Erythroblast (primary cell): ENCODE measurements at places on chromosomes 11 and 22.

DNA sequence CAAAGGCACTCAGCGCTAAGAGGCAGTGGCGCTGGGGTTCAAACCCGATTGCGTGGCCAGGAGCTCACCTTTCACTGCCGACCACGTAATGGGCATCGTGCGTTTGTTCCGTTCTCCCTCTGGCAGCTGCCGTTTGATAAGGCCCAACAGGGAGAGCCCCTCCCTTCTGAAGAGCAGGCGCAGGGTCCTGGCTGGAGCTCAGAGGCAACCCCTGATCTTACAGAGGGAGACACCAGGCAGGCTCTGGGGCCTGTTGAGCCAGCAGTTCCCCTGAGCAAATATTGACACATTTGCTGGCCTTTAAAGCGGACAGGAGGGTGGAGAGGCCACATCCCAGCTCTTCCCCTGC, 11.7 kb upstream of the C1QTNF6 start:
- DNase-seq: peak; percentile 88

DNA sequence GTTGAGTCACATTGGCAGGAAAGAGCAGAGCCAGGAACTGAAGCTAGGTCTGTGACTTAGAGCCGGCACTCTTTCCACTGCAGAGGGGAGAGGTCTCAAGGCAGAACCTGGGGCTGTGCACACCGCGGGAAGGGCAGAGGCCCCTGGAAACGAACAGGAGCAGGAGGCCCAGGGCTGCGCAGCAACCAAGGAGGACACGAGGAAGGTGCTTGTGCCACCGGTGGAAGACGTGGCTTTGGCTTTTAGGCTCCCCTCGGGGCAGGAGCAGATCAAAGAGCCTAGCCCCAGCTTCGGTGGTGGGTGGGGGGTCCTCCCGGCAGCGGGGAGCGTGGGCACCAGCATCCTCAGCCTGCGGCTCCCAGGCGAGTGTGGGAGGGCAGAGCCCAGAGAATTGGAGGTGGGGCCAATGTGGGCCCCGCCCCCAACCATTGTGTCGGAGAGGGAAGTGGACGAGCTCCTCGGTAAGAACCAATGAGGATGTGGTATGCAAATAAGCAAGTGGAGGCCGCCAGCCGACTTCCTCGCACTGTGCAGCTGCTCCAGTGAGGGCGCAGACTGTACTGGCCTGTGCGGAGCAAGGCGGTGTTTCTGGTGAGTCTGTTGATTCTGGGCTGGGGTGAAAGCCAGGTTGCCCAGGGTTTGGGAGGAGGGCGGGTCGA, at the start of gene CCDC116:
Gene CCDC116 (plus strand): TSS at position 524 of the 659 bp plus-strand sequence. CDS start 422 bp downstream, outside the sequence.
- DNase-seq: no peak

GRCh38 chr11:132972565-132972964, 559.7 kb downstream of the OPCML start:
- DNase-seq: no peak

DNA sequence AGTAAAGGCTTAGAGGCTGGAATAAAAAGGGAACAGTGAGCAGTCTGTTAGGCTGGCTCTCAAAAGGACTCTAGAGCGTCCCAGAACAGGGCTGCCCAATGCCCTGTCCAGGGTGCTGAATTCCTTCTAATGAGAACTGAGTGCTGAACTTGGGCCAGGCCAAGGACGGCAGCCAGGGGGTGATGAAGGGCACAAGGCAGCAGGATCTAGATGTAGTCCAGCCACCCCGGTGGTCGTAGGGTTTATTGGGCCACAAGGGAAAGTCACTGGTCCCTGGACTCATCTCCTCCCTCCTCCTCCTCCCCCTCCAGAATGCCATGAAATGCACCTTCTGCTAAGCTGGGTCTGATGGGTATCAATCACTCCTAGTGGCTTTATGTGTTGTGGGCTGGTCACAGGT, 19.2 kb downstream of the NPTXR start:
- peak; percentile 77 for DNase-seq

GRCh38 chr22:24282401-24282800, 11.8 kb downstream of the SPECC1L start:
- DNase-seq: no peak

GRCh38 chr22:36199001-36199551, 2.5 kb downstream of the APOL4 start:
- no peak for DNase-seq

- DNase-seq: no peak
Observed at GRCh38 chr11:112715056-112715455, 246.2 kb upstream of the NCAM1 start.

GRCh38 chr11:124623861-124624525, 1.3 kb downstream of the TBRG1 start:
- no peak for DNase-seq

- DNase-seq: no peak
Observed at GRCh38 chr11:77197626-77198320, 69.7 kb downstream of the MYO7A start.

- DNase-seq: peak; percentile 41
Observed at GRCh38 chr11:37394236-37394870, 796.3 kb upstream of the RAG2 start.

GRCh38 chr11:864898-865297, 22.2 kb downstream of the TSPAN4 start:
- no peak for DNase-seq

DNA sequence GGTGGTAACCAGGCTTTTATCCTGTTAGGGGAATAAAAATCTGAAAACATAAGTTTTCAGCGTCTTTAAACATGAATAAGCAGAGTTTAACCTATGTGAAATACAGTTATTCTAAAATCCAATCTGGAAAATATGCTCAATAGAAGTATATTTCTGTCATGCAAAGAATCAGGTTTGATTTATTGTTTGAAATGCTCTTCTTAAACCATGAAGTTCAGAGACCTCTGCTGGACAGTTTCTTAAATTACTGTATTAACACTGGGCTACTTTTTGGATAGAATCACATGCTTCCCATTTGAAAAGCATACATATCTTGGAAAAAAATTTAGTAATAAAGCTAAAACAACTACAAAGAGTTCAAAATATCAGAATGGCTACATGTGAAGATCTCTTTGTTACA, 25.4 kb downstream of the APIP start:
- DNase-seq: peak; percentile 36

DNA sequence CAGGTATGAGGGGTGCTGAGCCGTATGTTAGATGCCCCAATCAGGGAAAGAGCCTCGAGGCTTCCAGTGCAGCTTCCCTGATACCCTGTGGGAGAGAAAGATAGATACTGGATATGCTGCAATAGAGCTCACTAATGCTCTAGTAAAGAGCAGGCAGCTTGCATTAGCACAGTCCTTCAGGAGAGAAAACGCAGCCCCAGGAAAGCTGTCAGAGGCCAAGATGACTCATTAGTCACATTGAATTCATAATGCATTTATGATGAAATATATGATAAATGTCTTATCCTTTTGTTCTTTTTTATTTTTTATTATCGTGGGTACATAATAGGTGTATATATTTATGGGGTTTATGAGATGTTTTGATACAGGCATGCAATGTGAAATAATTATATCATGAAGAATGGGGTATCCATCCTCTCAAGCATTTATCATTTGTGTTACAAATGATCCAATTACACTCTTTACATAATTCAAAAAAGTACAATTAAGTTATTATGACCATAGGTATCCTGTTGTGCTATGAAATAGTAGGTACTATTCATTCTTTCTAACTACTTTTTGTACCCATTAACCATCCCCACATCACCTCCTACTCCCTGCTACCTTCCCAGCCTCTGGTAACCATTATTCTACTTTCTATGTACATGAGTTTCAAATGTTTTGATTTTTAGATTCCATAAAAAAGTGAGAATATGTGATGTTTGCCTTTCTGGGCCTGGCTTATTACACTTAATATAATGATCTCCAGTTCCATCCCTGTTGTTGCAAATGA, 94.5 kb upstream of the TOP3B start:
- no peak for DNase-seq

GRCh38 chr22:46150655-46151477, 540 bp downstream of the PPARA start:
- peak; percentile 75 for DNase-seq

DNA sequence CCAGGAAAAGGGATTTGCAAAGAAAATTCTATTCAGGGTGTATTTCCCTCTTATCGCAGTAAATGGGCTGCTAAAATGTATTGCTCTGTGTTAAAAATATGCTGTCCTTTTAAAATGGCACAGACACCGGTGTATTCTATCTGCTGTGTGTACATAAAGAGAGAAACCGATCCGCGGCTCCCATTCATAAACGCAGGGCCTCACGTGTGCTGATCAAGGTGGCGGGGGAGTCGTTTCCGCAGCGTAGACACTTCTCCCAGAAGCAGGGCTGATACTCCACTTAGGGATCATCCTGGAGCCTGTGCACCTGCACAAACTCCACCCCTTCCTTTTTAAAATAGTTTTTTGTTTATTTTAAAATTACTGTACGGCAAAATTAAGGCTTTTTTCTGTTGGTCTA, 26.1 kb upstream of the IGSF9B start:
- DNase-seq: no peak

GRCh38 chr11:117443266-117444186, 115.9 kb downstream of the CEP164 start:
- peak; percentile 32 for DNase-seq

- no peak for DNase-seq
Observed at GRCh38 chr11:119806064-119806915, 77.3 kb upstream of the NECTIN1 start.

GRCh38 chr11:32983506-32983905, 32.2 kb upstream of the DEPDC7 start:
- DNase-seq: no peak

GRCh38 chr11:1224491-1225385, 1.9 kb downstream of the MUC5B start:
- DNase-seq: no peak

DNA sequence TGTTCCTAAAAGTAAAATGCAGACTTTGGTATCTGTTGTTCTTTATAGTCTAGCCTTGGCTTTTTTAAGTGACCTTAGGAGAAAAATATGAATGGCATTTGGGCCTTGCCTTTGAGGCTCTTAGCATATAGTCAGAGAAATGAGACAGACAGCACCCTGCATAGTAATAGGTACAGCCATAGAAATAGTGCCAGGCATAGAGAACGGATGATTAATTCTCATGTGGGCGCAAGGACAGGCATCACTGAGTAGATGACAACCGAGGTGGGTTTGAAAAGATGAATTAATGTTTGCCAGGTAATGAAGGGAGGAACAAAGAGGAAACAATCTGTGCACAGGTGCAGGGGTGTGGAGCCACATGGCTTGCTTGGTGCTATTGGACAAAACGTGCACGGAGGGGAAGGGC, 90.5 kb downstream of the BMAL1 start:
- DNase-seq: no peak

DNA sequence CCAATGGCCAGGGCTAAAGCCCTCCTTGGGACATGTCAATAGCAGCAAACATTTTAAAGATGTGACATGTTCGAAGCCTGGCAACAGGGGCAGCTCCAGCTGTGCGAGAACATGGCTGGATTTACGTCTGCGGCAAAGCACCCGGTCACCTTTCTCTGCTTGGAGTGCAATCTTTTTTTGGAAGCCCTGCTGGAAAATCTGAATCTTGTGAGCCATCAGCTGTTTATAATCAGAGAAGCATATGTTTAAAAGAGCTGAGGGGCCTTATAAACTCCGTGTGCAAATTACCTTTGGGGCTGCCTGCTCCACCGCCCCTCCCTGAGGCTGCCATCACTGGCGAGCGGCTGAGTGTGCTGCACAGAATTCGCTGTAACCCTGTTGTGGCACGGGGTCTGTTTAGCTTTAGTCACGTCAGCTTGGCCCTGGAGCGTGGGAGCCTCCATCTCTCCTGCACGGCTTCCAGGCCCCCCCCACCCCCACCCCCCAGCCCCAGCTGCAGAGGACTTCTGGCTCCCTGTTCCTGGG, 9.0 kb upstream of the KCNQ1OT1 start:
- no peak for DNase-seq

DNA sequence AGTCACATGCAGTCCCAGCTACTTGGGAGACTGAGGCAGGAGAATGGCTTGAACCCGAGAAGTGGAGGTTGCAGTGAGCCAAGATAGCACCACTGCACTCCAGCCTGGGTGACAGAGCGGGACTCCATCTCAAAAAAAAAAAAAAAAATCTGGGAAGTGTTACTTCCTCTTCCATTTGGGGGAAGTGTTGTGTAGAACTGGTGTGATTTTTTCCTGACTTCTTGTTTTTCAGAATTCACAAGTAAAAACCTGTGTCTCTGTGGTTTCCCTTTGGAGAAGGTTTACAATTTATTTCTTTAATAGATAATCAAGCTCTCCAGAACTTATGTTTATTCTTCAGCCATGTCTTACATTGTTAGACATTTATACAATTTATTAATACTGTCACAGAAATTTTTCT, 396.1 kb downstream of the BRD1 start:
- DNase-seq: no peak

DNA sequence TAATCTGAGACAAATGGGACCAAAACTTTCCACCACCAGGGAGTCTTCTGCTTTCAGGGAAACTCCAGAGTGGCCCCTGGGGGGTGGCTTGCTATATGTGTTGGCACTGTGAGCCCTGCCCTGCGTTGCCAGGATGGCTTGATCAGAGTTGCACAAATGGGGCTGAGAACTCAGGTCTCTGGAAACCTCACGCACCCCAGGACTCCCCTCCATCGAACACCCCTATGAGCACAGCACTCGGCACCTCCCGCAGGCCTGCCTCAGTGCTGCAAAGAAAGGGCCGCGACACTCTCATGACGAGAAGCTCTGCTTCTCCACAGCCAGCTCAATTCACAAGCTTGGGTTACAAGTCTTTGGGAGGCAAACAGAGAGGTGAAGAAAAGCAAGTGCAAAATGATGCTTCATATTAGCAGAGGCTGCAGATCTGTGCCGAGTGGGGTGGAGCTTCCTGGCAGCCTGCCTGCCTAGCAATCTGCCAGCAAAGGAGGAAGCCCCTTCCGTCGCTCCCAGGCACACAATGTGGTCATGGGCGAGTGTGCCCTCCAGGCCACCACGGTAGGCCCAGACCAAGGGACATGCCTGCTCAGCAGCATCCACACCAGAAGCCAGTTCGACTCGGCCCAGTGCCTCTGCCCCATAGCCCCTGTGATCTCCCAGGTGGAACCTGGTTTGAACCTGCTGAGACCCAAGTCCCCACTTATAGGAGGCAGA, 55.7 kb downstream of the MYH9 start:
- DNase-seq: peak; percentile 82

- no peak for DNase-seq
Observed at GRCh38 chr11:107605061-107606006, 14.4 kb downstream of the ELMOD1 start.

DNA sequence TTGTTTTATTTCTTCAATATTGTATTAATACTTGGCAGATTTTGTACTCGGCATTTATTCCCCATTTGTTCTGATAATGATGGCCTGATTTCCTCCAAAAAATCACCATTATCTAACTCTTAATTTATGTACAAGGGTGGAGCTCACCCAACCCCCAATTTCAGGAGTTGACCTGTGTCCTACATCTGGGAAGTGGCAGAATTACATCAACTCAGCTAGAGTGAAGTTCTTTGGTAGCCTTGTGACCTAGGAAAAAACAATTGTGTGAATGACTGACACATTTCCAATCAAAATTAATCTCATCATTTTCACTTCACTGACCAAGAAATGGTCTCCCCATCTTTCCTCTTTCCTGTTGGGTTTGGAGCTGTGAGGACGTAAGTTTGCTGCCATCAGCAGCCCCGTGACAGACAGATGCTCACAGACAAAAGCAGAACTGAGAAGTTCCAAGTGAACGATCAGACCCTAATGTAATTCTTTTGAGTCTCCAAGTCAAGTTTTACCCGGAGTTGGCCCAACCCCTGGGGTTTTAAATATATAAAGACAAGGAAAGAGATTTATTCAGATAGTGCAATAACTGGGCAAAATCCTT, 16.6 kb upstream of the MS4A6E start:
- no peak for DNase-seq

- DNase-seq: no peak
Observed at GRCh38 chr11:44573333-44573732, 7.9 kb downstream of the CD82 start.
